ENCODE measurements at places on chromosomes 13 and 19.
A peak's percentile ranks its signal among the peaks of the same experiment; 100 is the strongest.

- DNase-seq: no peak
Observed at GRCh38 chr13:112861876-112862615, 107.0 kb upstream of the MCF2L start.

- DNase-seq: no peak
Observed at GRCh38 chr19:46030812-46031550, 8.1 kb upstream of the PGLYRP1 start.

DNA sequence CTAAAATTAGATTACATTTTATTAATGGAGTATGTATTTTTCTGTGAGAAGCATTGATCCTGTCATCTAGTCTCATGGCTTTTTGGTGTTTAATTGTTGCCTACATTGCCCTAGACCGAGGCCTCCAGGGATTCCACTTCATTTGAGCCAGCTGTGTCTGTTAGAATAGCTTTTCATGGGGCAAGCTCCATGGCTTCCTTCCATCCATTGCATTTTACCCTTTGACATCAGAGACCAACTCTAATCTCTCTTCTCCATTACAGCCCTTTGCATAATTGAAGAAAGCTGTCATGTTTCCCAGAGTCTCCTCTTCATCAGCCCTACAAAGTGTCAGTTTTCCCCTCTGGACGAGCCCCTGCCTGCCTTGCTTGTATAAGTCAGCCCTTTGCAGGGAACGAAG, 70.6 kb downstream of the MTUS2 start:
- no peak for DNase-seq

DNA sequence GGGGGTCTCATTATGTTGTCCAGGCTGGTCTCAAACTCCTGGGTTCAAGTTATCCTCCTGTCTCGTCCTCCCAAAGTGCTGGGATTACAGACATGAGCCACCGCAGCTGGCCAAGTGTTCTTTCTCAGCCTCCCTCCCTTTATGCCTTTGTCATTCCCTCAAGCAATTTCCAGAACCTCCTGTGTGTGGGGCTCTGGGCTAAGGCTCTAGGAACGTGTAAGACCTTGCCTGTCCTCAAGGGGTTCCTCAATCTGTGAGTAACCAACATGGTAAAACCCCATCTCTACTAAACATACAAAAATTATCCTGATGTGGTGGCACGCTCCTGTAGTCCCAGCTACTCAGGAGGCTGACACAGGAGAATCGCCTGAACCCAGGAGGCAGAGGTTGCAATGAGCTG, 15.5 kb upstream of the SPACA4 start:
- DNase-seq: no peak

DNA sequence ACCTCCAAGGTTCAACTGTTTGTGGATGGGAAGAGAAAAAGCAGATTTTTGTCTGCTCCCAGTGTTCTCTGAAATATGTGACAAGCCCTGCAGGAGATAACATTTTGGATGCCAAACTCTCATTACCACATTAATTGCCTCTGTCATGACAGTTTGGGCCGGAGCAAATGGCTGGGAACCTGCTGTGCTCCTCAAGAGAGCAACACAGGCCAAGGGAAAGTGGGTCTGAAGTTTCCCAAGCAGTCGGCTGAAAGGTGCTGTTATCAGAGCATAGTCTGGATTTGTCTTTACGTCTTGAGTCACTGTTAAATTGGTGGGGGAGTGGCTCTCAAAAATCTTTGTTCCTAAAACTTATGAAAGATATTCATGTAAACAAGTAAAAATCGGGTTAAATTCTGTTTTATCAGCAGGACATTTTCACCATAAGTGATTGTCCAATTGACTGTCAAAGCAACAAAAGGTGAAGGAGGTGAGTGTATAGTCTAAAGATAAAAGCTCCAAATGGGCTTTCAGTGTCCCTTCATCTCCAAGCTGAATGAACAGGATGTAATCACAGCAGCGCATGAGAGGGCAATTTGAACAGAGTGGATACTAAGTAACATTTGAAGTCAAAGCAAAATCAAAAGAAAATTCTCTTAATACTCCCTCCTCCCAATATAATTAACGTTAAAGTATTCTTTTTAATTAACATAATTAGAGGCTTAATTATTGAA, 844.8 kb downstream of the PCDH17 start:
- no peak for DNase-seq

DNA sequence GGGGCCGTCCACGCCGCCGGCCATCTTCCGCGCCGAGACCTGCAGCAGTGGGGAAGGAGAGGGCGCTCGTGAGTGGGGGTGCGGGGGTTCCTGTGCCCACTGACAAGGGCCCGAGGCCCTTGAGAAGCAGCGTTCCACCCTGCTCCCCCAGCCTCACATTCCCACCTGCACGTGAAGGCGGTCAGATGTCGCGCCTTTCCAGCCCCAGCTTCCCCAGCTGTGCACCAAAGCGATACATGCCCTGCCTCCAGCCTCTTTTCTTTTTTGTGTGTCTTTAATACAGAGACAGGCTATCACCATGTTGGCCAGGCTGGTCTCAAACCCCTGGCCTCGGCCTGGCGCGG, 11.5 kb downstream of the ZBTB7A start:
- no peak for DNase-seq

GRCh38 chr13:87837946-87838345, 166.8 kb downstream of the SLITRK5 start:
- no peak for DNase-seq

DNA sequence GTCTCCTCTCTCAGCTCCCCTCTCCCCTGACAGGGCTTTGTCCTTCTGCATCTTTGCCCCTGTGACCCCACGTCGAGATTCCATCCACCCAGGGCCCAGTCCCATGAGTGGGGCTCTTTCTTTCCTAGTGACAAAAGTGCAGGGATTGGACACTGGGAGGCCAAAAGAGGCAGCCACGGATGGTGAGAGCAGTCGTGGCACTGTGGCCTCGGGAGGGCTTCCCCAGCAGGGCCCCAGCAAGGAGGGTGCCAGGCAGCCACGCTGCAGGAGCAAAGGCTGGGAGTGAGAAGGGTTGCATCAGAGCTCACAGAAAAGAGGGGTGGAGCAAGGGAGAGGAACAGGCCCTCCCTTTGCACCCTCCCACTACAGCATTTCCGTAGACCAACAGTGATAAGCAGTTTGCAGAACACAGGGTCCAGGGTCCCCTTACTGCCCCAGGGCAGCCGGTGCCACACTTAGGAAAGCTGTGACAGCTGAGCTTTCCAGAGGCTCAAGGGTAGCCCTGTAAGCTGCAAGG, 4.9 kb downstream of the ZSCAN1 start:
- no peak for DNase-seq

GRCh38 chr19:1302533-1303239, 17.0 kb downstream of the EFNA2 start:
- DNase-seq: no peak

GRCh38 chr13:22468045-22468444, 712.7 kb upstream of the SGCG start:
- DNase-seq: no peak

DNA sequence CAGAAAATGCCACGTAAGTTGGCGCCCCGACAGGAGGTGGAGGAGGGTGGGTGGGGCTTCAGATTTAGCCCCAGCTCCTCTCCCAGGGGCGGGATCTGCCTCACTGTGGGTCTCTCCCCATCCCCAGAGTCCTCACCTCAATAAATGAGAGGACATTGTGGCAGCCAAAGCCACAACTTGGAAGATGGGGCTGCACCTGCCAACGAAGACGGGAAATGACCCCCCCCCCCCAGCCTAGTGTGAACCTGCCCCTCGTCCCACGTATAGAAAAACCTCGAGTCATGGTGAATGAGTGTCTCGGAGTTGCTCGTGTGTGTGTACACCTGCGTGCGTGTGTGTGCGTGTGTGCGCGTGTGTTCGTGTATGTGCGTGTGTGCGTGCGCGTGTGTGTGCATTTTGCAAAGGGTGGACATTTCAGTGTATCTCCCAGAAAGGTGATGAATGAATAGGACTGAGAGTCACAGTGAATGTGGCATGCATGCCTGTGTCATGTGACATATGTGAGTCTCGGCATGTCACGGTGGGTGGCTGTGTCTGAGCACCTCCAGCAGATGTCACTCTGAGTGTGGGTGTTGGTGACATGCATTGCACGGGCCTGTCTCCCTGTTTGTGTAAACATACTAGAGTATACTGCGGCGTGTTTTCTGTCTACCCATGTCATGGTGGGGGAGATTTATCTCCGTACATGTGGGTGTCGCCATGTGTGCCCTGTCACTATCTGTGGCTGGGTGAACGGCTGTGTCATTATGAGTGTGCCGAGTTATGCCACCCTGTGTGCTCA, 1.5 kb upstream of the TRAPPC5 start:
- DNase-seq: peak; percentile 72

DNA sequence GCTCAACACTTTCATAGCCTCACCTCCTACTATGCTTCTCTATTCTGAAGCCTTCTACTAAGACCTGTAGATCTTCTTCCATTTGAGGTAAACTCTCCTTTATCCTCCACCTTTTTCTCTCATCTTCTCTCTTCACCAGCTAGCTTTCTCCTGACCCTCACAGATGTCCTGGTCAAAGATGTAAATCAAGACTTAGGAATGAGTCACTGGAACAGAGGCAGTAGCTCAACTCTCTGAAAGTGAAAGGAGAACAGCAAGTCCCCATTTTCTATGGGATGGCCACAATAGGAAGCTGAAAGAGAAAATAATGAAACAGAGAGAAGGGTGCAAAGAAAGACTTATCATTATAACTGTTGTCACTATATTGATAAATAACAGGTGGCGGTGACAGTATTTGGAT, 86.1 kb upstream of the DOCK9 start:
- no peak for DNase-seq

DNA sequence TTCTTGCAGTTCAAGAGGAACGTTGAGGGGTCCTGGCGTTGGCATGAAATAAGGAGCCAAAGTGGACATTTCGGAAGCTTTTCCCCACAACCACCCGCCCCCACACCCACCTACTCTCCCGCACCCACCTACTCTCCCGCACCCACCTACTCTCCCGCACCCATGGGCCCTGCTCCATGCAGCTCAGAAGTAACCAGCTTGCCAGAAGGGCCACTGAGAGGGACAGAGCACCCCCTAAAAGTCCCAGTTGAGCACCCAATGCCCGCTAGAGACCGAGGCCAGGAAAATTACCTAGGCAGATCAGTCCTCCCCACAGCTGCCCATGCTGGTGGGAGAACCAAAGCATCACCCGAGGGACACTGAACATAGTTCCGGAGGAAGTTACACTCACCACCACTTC, 11.8 kb downstream of the VSTM2B start:
- DNase-seq: no peak

- no peak for DNase-seq
Observed at GRCh38 chr13:98508280-98508679, 68.6 kb downstream of the STK24 start.

GRCh38 chr13:78652651-78653050, 6.3 kb downstream of the OBI1 start:
- no peak for DNase-seq

- no peak for DNase-seq
Observed at GRCh38 chr13:51747438-51748434, 56.2 kb downstream of the DHRS12 start.

GRCh38 chr19:40740747-40741146, 9.5 kb downstream of the ACTMAP start:
- no peak for DNase-seq

GRCh38 chr19:824885-825284, 2.8 kb upstream of the AZU1 start:
- no peak for DNase-seq

DNA sequence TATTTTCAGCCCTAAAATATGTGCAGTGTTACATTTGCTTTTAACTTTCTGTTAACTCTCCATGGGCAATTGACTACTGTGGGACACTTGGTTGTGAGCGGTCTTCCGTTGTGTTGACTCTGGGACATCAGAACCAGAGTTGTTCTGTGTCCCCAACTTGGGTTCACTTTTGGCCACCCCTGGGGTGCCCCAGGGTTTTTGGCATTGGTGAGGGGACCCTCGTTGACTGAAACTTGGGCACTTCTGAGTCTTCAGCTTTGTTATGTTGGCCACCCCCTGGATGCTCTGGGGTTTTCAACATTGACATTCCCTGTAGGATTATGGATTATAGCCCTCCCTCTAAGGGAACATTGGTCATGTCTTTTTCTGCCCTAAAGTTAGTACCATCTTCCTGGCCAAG, 57.1 kb downstream of the OR10H4 start:
- no peak for DNase-seq

GRCh38 chr13:65054277-65054676, 2175.9 kb downstream of the PCDH9 start:
- DNase-seq: no peak

DNA sequence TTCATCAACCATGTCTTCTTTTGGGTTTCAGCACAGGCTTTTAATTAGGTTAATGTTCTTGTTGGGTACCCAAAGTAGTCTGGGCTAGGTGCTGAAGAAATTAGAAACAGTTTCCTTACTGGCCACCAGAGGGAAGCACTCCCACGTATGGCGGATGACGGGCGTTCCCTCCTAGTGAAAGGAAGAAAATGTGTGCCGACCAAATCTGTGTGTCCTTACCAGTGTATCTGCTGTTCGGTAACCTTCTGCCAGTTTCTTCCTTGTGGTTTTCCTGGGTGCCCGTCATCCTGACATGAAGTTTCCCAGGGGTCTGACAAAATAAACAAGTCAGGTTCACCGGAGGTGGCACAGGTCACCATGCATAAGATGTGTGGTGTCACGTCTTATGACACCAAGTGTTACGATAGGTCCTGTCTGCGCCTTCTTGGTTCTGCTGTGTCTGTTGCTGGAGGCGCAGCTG, 6.0 kb upstream of the WDR88 start:
- DNase-seq: peak; percentile 27

GRCh38 chr13:30159446-30159839, 147.9 kb downstream of the KATNAL1 start:
- DNase-seq: no peak

DNA sequence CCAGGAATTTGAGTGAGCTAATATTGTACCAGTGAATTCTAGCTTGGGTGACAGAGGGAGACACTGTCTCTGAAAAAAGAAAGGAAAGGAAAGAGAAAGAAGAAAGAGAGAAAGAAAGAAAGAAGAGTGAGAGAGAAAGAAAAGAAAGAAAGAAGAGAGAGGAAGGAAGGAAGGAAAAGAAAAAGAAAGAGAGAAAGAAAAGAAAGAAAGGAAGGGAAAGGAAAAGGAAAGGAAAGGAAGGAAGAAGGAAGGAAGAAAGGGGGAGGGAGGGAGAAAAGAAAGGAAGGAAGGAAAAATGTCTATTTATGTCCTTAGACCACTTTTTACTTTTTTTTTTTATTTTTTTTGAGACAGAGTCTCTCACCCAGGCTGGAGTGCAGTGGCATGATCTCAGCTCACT, 5.4 kb upstream of the ZNF491 start:
- DNase-seq: no peak

DNA sequence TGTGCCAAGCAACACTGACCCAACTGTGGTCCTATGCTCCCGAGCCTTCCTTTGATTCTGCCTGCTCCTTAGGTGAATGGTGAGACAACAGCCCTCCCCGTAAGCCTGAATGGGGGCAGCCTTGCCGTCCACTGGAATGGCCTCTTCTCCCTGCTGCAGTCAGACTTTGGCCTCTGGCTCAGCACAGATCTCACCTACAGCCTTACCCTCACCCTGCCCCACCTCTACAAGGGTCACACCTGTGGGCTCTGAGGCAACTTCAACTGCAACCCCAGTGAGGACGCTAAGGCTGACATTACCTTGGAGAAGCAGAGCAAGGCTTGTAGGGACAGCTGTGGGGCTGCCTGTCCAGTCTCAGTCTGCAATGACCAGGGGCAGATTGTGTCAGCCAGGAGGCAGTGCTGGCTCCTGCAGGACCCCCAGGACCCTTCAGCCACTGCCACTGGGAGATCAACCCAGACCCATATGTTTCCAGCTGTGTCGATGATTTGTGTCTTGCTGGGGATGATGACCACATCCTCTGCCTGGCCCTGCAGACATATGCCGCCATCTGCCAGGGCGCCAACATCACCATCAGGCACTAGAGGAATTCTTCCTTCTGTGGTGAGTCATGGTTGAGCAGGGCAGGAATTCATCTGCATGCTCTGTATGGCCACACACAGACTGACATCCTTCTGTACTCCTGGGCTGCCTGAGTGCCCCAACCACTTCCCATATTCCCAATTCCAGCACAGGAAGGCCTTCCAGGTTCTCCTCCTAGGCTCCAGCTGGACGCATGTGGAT, 27.3 kb upstream of the FXYD3 start:
- no peak for DNase-seq

All from T-helper 1 cell (primary cell).